Osteoblast (primary cell): ENCODE measurements at places on chromosomes 13 and 19. TPM values are rescaled to one million over a fixed set of nuclear protein-coding genes. Genes with fewer than 3 reads are reported as not detected.

The MCEMP1 gene
- not detected in 2 replicates for total RNA-seq

GRCh38 chr19:17677002-17677401, 11.2 kb downstream of the UNC13A start:
- no peak for DNase-seq

DNA sequence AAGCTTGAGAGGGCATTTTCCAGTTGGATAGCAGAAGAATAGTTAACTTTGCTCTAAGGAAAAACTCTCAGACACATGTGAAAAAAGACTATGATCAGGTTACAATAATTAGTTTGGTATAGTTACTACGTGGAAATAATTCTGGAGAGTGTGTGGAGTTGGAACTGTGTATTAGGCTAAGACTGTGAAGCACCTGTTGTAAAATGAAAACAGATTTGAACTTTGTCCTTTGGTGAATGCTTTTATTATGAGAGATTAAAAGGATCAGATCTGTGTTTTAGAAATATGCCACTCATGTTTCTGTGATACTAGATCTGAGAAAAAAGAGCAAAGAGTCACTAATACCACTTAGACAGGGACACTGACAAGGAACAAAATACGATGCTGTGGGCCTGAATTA, 807.5 kb upstream of the ATXN8OS start:
- DNase-seq = no peak

DNA sequence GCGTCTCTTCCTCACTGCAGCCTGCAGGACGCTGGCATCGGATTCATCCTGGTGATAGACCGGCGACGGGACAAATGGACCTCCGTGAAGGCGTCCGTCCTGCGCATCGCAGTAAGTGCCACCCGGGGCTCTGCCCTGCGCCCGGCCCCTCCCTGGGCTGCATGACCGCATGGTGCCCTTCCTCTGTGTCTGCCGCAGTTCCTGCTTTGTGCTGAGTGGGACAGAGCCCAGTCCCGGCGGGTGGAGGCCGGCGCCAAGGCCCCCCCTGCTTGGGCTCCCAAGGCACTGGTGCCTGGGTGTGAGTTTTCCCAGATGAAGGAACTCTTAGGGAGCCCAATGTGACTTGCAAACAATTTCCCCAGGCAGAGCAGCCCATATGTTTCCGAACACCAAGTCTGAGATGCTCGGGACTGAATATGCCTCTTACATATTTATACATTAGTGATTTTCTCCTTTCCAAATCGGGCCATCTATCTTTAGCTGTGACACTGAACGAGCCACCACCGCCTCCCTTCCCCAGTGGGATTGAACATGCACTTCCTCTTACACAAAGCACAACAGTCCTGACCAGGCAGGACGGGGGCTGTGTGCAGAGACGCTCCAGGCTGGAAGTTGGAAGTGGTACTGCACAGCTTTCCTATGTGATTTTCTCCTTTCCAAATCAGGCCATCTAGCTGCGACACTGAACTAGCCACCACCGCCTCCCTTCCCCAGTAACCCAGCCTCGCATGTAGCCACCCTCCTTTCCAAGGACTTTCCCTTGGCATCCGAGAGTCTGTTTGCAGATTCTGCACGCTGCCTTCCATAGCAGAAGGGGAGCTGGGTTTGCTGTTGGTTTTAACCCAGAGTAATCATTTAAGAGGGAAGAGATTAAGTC, 60.1 kb upstream of the F7 start:
- DNase-seq = no peak

The NKG7 gene
- total RNA-seq = not detected in 2 replicates

- DNase-seq = no peak
These were observed 44.5 kb upstream of the PARP4 start for GRCh38 chr13:24557081-24557480.

- no peak for DNase-seq
These were observed 19.7 kb downstream of the ZNF700 start for GRCh38 chr19:11944656-11945055.

GRCh38 chr19:38023671-38024541, 116.9 kb downstream of the SIPA1L3 start:
- no peak for DNase-seq

GRCh38 chr19:53907690-53908089, 1.4 kb upstream of the CACNG7 start:
- DNase-seq = peak; percentile 75

DNA sequence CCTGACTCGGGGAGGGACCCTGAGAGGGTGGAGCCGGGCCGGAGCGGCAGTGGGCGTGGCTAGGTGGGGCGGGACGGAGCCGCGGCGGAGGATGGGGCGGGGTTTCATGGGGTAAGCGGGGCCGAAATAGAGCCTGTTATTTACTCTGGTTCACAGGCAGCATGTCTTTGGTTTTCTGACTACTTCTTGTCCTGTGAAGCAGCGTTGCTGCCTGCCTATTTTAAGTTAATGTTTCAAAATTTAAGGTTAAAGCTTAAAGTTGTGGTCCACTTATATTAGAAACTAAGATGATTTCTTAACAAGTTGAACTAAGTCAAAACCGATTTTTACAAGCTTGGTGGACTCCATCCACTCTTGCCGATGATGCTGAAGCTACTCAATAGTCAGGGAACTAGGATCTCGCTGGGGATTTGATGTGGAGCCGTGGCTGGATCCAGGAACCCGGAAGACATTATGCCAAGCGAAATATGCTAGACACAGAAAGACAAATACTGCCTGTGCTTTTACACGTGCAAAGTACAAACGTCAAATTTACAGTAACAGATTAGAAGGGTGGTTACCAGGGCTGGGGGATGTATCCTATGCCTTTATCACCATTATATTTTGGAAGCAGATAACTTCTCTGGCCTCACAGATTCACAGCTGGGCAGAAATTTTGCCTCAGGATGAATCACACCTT, 433 bp upstream of the ZNF616 start:
- peak; percentile 17 for DNase-seq

GRCh38 chr19:10762656-10763055, 44.8 kb downstream of the DNM2 start:
- peak; percentile 14 for DNase-seq

GRCh38 chr19:7142771-7143170, 73.3 kb downstream of the ZNF557 start:
- no peak for DNase-seq

GRCh38 chr13:76116751-76117360, 480.7 kb downstream of the LMO7 start:
- no peak for DNase-seq

The KLK7 gene
- not detected in 2 replicates for total RNA-seq
